ENCODE measurements at places on chromosomes 4 and X.

DNA sequence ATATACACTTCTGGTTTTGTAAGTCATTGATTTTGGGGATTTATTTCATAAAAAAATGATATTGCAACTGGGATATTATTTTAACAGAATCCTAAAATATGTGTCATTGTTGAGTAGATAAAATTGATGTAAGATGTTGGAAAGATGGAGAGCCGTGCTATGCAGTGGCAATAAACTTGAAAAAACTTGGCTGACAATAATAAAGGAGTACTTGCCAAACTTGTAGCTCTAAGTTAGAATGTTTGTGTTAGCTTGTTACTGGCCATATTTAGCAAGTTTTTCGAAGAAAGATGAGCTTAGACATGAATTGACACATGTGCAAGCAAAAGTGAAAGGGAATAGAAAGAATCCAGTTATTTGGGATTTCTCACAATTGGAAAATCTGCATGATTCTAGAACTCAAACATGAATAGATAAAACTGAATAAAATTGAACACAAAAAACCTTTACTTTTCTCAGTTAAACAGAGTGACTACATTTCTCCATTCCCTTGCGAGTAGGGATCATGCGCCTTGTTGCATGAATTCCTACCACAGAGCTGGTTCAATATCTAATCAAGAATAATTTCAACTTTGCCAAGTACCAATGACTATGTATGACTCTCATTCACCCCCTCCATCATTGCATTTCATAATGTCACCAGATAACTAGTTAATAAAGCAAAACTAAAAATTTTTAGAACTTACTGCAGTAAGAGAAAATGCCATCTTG lies 327.8 kb downstream of the CAMK2D start:
- no peak for DNase-seq

DNA sequence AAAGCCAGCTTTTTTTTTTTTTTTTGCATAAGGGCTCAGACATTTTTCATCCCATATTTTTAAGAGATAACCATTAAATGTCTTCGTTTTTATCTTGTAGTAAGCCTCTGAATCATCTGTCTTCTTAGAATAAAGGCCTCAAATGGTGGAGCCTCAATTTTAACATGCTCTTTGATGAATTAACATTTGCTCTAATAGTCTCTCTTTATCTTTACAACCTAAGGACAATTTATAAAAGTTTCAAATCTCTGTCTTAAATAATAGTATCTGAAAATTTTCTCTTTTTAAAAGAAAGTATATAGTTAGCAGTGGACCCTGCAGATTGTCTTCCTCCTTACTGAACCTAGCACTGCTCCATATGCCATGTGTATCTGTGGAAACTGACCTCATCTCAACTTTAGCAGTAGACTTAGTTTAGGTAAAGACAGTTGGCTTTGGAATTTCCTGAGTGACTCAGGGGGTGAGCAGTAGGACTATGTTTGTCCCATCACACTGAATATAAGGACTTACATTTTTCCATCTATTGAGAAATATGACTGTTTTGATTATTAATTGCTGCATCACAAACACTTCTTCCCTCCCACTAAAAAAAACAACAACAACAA lies 1658.0 kb downstream of the STIM2 start:
- DNase-seq, result no peak

GRCh38 chr4:94469221-94469784 lies 17.6 kb downstream of the PDLIM5 start:
- no peak for DNase-seq

- DNase-seq, result no peak
These were observed 145.8 kb downstream of the KLHL4 start for GRCh38 chrX:87663421-87663820.

DNA sequence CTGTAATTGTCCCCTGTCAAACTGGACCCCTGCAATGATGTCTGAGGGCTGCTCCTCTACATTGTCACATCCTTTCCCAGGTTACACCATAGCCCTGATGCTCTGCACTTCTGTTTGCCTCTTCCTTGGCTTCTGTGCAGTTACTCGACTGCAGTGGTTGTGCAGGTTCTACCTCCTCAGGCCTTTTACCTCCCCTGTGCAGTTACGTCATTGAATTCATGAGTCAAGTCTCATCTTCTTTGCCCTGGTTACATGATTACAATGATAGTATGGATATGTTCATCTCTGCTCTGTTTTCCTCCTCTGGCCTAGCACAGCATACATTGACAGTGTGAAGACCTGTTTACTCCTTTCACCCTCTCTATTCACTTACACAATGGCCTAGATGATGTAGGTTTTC lies 83.2 kb downstream of the FAM47B start:
- DNase-seq, result no peak

GRCh38 chr4:140097572-140097971 lies 56.4 kb downstream of the MAML3 start:
- no peak for DNase-seq

DNA sequence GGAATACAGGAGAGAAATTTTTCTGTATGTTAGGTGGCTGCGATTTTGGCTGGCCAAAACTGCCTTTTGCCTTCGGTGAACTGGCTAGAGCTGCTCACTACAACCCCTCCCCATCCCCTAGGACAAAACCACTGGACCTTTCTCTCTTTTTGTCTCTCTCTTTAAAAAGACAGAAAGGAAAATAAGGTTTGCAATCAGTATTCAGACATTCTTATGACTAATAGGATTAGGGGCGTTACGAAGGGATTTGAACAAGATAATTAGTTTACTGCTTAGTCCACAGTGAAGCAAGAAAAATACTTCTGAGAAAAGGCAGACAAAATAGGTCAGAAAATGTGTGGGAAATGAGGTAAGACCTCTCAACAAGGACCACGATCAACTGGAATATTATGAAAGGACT lies 180.4 kb downstream of the SLIT2 start:
- no peak for DNase-seq

GRCh38 chr4:177119021-177119471 lies 190.6 kb upstream of the NEIL3 start:
- DNase-seq, result no peak

GRCh38 chr4:5893004-5893580 lies at the start of gene CRMP1:
Gene CRMP1, minus strand, starts transcription at chr4:5893086. Its CDS starts 117 bp downstream, at chr4:5892969.
- DNase-seq, result no peak

DNA sequence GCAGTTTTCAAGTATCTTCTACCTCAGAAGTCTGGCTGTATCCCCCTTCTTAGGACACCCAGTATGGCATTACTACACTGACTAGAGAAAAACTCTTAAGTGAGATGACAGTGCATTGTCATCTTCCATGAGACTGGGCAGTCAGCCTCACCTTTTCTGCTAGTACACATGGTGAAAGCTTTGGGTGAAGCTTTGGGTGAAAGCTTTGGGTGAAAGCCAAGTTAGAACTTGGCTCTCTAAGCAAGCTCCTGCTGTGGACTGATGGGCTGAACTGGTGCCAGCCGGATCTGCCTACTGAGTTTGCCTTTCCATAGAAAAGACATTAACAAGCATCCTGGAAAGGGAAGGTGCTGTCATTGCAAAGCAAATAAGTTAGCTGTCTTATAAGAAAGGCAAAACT lies 8.8 kb downstream of the EPHA5 start:
- no peak for DNase-seq

DNA sequence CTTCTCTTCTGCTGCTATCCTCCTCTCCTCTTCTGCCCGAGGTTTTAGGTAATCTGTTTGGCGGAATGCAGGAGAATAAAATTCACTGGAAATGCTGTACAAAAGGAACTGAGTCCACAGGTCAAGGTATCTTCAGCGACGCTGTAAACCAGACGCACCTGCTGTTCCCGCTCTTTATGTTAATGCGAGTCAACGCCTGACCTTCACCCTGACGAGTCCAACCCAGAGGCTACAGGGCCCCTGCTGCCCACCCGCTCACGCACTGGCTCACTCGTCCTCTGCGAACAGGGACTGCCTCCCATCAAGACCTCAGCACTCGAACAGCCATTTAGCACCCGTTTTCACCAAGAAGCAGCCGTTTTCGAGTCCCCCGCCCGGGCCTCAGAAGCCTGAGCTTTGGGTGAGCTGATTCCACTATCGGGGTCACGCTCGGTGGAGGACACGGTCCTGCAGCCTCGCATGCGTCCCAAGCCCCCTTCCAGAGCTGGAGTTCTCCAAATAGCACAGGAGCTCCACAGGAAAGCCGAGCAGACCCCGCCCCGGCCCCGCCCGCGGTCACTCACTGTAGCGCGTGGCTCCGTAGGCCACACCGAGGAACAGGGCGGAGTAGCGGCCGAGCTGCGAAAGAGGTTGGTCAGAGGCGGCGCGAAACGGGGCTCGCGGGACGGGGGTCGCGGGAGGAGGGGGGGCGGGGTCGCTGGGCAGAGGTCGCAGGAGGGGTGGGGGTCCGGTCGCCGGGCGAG lies 556 bp downstream of the ATP5ME start:
- DNase-seq, result no peak

DNA sequence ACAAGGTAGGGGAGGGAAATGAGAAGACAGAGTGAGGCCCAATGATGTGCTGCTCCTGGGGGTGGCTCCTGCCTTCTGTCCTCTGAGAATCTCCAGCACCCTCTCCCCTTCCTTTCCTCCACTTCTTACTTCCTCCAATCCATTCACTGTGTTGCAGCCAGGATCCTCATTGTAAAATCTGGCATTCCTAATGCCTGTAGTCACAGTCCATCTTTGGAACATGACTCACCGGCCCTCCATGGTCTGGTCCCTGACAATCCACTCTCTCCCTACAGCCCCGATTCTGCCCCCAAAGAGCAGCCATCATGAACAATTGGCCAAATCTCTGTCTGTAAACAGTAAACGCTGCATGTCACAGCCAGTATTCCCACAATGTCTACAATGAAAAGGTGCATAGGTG lies 72.9 kb downstream of the CLNK start:
- DNase-seq, result no peak

Data from smooth muscle cell of the brain vasculature (primary cell).